ENCODE measurements at places on chromosomes 6 and 20.

GRCh38 chr6:170165085-170165470 lies 125.8 kb downstream of the DLL1 start:
- no peak for DNase-seq

- no peak for DNase-seq
Measured at GRCh38 chr6:111952274-111952673, 79.0 kb upstream of the FYN start.

GRCh38 chr20:5489601-5490000 lies 172.8 kb upstream of the PROKR2 start:
- DNase-seq: no peak

- no peak for DNase-seq
Measured at GRCh38 chr6:131007286-131007685, 55.8 kb downstream of the EPB41L2 start.

DNA sequence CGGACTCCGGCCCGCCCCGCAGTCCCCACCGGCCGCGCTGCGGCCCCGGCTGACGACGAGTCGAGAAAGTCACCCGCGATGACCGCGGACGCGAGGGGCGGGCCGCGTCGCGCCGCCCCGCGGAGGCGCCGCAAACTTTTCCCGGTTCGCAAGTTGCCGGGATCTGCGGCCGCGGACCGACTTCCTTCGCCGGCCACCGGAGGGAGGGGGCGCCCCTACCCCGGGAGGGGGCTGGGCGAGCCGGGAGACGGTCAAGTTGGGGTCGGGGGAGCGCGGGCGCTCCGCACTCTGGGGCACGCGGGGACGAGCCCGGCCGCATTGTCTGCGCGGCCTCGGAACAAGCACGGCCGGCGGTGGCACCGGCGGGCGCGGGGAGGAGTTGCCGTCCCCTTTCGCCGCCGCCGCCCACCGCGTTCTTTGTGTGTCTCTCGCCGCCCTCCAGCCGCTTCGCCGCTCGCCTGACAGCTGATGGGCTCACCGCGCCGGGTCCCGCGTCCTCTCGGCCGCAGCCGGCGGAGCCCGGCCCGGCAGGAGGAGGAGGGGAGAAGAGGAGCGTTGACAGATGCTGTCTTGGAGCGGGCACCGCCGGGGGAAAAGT lies 131.6 kb downstream of the OGFRL1 start:
- DNase-seq: peak; percentile 52

- no peak for DNase-seq
Measured at GRCh38 chr6:23354004-23354403, 772.0 kb upstream of the NRSN1 start.

DNA sequence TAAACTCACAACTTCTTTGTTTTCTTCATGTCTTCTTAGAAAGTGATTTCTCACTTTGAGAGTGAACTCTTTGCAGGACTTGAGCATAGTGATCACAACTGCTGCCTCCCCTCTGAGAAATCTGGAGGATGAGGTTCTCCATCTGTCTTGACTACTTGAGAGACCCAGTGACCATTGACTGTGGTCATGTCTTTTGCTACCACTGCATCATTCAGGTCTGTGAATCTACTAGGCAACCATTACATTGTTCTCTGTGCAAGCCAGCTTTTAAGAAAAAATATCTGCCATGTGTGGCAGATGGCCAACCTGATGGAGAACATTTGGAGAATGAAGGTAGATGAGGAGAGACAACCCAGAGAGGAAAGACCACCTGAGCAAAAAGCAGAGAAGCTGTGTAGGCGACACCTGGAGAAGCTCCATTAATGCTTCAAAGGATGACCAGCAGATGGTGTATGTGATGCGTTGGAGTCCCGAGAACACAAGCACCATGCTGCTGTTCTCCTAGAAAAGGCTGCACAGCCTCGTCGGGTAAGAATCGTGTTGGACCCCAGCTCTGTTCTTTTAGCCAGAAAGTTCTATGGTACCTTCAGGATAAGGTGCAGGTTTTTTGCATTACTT lies 25.1 kb upstream of the TRIM26 start:
- DNase-seq: peak; percentile 6

Data from kidney tubule cell (primary cell).